Stimulated activated naive CD4-positive, alpha-beta T cell treated with Interleukin-2 at 50 U/mL for 16 hours (primary cell): ENCODE measurements at places on chromosomes 1 and 21.

DNA sequence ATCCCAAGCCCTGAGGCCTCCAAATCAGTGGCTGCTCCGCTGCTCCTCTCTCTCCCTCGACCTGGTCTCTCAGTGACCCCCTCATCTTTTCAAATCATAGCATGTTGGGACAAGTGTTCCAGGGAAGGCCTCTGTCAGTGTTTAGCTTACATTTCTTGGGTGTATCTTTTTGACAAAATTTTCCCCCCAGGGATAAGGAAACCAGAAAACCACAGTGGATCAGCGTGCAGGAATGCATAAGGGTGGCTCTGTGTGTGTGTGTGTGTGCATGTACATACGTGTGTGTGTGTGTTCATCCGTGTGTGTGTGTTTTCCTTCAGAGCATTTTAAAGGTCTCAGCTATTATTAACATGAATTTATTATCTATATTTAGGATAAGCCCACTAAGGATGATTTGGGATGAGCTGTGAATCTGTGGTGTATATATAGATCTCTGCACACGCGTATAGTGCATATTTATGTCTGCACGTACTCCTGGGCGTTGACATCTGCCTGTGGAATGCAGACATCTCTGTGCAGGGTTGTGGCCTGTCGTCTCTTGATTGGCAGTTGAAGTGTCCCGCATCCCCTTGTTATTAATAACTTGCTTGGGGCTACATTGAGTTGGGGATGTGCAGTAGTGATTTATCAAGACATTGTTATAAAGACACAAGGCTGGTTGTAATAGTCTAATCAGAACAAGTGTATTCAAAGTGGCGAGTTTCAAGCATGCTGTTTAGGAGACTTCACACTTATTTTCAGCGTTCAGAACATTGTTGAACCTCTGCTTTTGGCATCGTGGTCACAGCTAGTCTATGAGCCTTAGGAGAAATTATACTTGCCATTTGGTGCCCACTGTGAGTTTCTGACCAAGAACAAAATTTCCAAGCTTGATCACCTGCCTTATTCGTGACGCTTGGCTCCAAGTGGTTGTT is 55.6 kb downstream of the GALNT2 start:
- DNase-seq, result no peak

DNA sequence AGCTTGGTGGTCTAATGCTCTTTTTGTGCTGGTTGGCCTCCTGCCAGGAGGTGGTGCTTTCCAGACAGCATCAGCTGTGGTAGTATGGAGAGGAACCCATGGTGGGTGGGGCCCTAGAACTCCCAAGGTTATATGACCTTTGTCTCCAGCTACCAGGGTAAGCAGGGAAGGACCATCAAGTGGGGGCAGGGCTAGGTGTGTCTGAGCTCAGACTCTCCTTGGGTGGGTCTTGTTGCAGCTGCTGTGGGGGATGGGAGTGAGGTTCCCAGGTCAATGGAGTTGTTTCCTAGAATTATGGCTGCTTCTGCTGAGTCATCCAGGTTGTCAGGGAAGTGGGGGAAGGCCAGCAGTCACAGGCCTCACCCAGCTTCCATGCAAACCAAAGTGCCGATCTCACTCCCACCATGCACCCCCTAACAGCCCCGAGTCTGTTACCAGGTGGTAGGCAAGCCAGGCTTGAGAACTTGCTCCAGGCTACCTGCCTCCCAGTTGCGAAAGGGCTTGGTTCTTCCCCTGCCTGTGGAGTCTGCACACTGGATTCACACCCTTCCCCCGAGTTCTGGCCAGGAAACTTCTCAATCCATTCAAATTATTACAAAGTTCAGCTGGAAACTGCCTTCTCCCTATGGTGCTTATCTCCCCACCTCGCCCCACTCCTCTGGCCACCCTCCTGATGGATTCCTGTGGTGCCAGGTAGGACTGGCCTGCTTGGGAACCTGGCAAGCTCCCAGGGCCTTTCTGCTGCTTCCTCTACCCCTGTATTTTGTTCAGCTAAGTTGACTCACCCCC is 37.8 kb downstream of the DRAM2 start:
- DNase-seq, result no peak

GRCh38 chr1:8567146-8567545 is 249.2 kb downstream of the SLC45A1 start:
- DNase-seq, result no peak

DNA sequence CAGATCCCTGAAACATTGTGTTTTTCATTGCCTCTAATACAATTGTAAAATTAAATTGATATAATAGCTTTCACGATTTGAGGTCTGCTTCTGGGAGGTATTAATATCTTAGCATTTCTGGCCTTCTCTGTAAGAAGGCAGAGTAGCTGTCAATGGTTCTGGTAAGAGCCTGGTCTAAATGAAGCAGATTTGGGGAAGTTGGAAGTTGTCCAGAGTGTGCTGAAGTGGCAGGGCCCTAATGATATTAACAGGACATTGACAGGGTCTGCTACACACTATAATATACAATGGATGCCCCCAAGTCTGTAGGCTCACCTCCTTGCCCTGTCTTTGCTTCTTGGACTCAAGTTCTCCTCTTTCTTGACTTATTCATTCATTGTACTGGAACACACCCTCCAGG is 99.5 kb downstream of the C4BPA start:
- DNase-seq, result no peak

- no peak for DNase-seq
Observed at GRCh38 chr1:95094923-95095322, 22.2 kb upstream of the ALG14 start.

DNA sequence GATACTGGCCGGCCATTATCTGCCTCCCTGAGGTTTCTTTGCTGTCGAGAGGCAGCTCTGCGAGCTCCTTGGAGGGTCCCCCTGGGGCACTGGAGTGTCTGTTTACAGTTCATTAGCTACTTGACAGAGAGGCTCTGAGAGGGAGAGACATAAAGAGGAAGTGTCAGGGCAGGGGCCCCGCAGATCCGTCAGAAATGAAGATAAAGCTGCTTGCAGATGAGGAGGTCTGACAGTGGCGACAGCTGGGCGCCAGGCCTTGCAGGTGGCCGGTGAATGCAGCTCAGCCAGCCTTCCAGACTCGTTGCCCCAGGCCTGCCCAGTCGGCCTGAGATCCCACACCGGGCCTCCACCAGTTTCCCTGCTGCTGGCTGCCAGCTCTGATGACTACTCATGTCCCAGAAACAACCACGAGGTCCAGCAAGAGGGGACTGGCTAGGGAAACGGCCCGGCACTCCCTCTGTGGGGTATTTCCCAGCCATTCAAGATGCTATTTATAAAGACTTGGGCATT is 84.7 kb downstream of the DISP3 start:
- no peak for DNase-seq

DNA sequence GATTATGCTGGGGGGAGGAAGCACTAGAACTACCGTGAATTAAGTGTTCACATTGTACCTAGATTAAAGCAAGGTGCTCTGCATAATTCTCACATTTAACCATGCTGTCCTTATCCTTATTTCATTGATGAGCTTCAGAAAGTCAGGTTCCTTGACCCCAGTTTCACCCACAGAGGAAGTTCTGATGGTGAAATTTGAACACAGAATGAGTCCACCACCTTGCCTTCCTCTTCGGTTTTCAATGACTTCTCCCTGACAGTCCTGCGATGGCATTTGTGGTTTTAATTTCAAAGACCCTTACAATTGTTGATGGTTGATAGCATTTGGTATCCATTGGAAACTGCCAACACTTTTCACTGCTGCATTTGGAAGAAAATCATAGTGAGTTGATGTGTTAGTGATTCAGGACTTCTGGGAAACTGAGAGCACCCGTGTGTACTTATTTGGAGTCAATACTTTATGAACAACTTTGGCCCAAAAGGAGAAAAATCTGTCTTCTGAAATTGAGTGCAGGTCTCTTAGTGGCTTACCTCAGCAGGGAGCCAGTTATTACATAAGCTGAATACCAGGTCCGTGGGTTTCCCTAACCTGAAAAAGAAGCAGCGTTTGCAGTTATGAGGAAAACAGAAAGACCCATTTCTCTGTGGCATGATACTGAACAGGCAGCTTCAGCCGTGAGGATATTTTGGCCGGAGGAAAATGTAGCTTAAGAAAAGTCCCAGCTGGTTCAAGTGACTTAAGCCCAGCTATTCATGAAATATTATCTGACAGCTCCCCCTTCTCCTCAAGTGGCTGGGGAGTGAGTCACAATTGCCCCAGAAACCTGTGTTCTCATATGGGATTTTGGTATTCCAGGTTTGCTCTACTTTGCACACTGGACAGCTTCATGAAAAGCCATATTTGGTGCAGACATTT is 47.5 kb downstream of the ROR1 start:
- DNase-seq, result no peak

GRCh38 chr1:1239614-1240347 is 6.7 kb downstream of the C1QTNF12 start:
- DNase-seq, result no peak

DNA sequence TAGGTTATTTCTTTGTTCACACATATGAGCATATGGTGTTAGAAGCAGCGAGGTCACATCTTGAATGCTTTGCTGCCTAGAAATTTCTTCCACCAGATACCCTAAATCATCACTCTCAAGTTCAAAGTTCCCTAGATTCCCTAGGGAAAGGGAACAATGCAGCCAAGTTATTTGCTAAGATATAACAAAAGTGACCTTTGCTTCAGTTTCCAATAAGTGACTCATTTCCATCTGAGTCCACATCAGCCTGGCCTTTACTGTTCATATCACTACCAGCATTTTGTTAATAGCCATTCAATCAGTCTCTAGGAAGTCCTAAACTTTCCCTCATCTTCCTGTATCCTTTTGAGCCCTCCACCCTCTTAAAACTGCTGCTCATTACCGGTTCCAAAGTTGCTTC is 1502.5 kb downstream of the KCNT2 start:
- no peak for DNase-seq

- no peak for DNase-seq
Observed at GRCh38 chr1:61111084-61112004, 29.0 kb downstream of the NFIA start.

DNA sequence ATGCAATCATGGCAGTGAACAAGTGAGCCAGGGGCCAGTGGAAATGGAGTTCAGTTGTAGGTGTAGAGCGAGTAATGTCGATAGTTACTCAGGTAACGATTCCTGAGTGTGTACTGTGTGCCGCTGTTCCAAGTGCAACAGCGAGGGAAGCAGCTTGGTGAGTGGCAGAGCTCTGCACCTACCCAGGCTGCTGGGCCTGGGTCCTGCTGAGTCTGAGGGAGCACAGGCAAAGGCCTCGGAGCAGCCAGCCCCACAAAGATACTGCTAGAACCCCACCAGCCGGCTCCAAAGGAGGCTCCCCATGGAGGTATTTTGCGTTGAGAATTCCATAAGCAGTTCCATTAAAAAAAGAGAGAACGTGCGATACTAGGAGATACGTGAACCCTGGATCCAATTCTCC is 23.2 kb downstream of the PARP1 start:
- no peak for DNase-seq

DNA sequence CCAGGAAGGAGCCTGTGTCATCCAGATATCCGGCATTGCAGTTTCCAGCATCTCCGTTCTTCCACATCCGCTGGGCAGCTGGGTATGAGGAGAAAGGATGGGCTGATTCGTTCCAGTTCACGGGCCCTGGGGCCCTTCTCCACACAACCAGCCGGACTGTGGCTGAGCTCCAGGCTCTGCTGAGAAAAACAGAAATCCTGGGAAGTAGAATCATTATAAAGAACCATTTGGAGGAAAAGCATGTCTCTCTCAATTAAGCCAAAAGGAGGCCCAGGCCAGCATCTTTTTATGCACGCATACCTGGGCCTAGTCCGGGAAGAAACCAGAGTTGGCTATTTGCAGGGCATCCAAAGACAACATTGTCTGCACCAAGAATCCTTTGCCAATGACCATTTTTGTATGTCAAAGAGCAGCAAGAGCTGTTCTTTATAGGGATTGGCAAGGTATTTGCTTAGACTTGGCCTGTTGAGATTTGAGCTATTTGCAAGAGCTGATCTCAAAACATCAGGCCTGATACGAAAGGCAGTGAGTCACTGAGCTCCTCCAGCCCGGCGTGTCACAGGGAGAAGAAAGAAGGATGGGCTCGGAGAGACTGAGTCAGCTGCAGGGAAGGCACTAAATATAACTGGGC is 84.9 kb upstream of the ARHGEF16 start:
- no peak for DNase-seq

GRCh38 chr1:183444243-183444642 is 26.1 kb upstream of the NMNAT2 start:
- DNase-seq, result no peak

DNA sequence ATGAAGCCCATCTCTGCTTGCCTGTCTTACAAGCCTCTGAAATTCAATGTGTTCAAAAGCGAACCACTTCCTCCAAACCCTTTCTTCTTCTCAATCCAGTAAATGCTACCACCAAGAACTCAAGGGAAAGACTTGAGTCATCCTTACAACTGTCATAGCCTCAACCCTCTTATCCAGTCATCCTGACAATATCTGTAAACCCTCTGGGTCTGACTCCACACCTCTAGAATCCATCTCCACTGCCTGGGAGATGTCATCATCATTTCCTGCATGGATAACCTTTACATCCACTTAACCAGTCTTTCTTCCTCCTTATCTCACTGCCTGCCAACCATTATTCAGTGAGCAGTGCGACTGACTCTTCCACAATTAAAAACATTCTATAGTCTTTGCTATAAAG is 441.1 kb downstream of the SETD4 start:
- no peak for DNase-seq

- no peak for DNase-seq
Observed at GRCh38 chr1:41486371-41487125, 2.1 kb upstream of the EDN2 start.

GRCh38 chr1:232319072-232319471 is 310.9 kb downstream of the SIPA1L2 start:
- no peak for DNase-seq

DNA sequence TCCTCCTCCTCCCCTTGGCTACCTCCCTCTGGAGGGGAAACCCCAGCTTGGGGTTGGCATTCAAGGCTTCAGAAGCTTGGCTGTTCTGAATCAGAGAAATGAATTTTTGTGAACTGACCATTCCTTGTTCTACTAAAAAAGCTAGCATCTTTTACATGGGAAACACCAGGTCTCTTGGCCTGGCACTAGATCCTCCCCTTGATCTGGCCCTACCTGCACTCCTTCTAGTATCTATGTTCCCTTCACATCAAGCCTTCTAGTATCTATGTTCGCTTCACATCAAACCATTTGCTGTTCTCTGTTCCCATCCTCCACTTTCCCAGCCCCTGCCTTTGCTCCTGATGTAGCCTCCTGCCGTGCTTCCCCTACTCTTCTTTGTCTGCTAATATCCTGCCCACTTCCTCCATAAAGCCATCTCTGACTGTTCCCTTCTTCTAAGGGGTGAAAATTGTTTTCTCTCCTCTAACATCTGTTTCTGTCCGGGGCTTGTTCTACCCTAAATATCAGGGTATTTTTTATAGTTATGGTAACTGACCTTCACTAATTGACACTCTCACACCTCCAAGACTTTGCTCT is 25.8 kb downstream of the FAM151A start:
- DNase-seq, result no peak

DNA sequence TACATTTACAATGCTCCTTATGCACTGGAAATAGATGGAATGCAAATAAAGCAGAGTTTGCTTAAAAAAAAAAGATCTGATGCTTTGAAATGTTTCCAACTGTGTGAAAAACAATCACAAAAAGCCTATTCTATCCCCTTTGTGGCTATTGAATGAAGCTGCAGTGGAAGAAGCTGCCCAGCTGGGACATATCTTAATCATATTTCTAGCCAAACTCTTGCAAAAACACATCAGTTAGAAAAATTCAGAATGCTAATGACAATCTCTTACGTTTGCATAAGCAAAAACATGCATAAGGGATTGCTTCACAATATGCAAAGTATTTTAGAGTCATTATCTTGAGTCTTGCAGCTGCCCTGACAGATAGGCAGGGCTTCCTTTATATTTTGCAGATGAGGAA is 526.4 kb upstream of the USP24 start:
- no peak for DNase-seq
